ENCODE measurements at places on chromosomes 1 and 21. TPM values are rescaled to one million over a fixed set of nuclear protein-coding genes. Genes with fewer than 3 reads are reported as not detected.

SYNC gene
- total RNA-seq: 38.6 TPM

TFF3 gene
- 5.2 TPM for total RNA-seq

PIGR gene
- under 0.01 TPM for total RNA-seq

PGLYRP3 gene
- total RNA-seq: not detected

ATP6V1G3 gene
- not detected for total RNA-seq

LDLRAD1 gene
- total RNA-seq: not detected

AMY1C gene
- total RNA-seq: not detected

ASAP3 gene
- 45.9 TPM for total RNA-seq

MAP10 gene
- total RNA-seq: 2.1 TPM

USH2A gene
- total RNA-seq: 0.52 TPM

CDC20 gene
- 6.8 TPM for total RNA-seq

CSF1 gene
- 7.3 TPM for total RNA-seq

CSF3R gene
- 3.7 TPM for total RNA-seq

MCOLN3 gene
- total RNA-seq: 0.52 TPM

SLC30A10 gene
- 1.0 TPM for total RNA-seq

LELP1 gene
- total RNA-seq: not detected

ERG gene
- total RNA-seq: 4.7 TPM

All from skeletal muscle tissue (tissue), 5 donors.